Activated CD8-positive, alpha-beta memory T cell treated with anti-CD3 and anti-CD28 coated beads for 1 hour (primary cell): ENCODE measurements at places on chromosomes 4 and X.

GRCh38 chr4:141127884-141128283, 5.4 kb downstream of the RNF150 start:
- no peak for DNase-seq

- DNase-seq, result no peak
These were observed 1153.4 kb upstream of the AGA start for GRCh38 chr4:178595500-178596138.

DNA sequence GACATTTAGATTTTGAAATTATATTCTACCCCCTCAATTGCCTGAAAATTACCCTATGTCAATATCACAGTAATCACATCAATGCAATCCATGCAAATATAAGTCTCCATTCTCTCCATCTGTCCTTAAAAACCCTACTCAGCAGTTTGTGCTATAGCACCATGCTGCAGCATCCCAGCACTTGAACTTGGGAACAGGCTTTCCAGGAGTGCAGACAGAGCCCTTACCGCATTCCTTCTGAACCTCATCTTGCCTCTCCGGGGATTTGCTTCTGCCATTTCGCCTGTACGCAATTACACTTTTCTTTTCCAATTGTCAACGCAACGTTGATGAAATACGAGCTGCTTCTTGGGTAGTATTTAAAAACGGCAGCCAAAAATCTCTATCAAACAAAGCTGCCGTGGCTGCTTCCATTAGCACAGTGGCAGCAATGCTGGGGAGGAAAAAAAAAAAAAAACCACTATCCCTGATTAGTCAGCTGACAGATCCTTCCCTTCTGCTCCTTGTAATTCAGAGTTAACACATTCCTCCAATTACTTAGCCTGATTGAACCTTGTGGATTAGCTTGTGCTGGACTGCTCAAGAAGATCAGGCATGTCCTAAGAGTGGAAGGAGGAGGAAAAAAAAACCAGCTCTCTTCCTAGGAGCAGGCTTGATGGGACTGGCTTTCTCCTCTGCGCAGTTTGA, 65.6 kb downstream of the MCF2 start:
- no peak for DNase-seq

DNA sequence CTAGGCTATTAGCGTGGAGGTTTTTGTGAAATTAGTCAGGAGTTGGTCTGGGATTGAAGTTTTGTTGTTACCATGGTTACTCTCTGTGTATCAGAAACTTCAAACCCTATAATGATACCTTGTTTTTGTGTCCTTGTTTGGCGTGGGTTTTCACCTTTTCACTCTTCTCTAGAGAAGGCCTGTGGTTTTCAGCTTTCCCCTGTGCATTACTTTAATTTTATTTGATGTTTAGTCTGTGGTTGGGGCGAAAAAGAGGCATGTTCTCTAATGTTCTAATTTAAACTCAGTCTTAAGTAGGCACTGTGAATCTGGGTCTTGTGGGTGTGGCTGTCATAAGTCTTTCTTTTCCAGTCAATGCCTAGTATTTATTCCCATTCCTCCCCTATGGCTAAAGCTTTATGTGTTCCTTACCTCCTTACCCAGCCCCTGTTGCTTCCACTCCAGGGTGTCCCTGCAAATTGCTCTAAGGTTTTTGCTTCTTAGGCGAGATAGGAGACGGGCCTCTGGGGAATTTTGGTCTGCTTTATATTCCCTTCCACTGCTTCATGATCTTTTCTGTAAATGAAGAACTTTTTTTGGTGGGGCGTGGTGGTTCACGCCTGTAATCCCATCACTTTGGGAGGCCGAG, 326.3 kb upstream of the ZCCHC13 start:
- no peak for DNase-seq
